ENCODE measurements at places on chromosomes 13 and 19.

DNA sequence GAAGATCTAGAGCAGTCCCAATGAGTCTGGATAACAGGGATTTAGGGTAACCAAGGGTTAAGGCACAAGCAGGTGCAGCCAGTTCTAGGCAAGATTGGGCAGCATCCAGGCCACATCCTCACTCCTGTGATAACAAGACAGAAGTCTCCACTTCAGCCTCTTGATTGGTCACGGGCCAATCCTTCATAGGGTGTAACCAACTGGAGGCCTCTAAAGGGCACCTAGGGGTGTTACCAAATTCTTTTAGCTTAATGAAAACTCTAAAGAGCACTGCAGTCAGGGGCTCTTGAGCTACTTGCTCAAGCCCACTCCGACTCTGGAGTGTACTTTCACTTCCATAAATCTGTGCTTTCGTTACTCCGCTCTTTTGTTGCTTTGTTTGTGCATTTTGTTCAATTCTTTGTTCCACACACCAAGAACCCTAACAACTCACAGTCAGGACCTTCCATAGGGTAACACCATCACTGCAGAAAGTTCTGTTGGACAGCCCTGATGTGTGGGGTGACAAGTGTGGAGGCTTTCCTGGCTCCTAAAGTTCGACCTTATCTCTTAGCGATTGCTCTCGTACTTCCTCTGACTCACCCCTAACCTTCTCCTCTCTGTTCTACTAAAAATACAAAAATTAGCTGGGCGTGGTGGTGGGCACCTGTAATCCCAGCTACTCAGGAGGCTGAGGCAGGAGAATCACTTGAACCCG, 36.1 kb downstream of the ZSWIM9 start:
- peak; percentile 70 for DNase-seq

DNA sequence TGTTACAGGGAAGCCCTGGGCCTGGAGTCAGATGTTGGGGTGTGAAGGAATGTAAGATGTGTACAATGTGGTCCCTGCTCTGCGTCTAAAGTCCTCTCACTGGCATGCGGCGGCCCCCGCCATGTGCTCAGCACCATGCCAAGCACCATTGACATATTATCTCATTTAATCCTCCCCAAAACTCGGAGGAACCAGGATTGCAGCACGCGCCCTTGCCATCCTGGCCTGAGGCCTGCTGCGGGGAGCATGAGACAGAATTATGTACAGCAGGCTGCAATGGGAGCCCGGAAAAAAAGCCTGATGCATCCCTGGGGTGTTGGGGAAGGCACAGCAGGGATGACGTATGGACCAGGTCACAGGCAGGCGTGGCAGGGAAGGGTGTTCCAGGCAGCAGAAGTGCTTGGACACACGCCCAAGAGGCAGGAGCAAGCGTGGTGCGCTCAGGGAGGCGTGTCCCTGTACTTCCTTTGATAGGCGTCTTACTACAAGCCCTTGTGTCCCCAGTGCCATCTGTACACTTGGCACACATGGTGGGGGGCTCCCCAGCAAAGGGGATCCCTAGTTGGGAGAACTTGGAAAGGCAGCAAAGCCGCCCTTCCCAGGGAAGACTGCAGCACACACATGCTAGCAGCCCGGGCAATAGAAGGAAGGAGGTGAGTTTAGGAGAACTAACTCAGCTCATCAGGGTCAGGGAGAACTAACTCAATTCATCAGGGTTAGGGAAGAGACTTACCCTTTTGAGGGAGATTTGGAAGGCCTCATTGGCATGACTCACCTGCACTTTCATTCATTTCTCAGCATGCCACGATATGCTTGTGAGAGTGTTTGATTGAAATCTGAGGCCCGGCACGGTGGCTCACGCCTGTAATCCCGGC, 3.4 kb downstream of the EVI5L start:
- no peak for DNase-seq

- DNase-seq, result peak; percentile 96
Observed at GRCh38 chr19:40609561-40610395, 8.6 kb downstream of the LTBP4 start.

DNA sequence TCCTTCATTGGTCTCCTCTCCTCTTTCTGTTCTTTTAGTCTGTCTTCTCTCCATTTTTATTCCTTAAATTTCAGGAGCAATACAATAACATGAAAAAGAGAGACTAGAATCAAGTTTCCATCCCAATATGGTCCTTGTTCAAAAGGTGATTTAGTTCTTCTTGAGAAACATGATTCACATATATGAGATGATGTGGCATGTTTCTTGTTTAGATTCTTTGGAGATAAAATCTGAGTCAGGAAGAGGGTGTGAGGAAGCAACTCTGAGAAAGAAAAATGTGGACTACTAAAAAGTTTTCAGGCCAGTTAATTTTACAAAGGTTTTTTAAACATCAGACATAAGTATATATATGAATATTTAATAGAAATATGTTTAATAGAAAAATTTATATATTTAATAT, 231.4 kb downstream of the OXGR1 start:
- no peak for DNase-seq
